AG08395 (cell line): ENCODE measurements at places on chromosomes 7 and 10.
A peak's percentile ranks its signal among the peaks of the same experiment; 100 is the strongest.

- no peak for DNase-seq
Measured at GRCh38 chr7:78441737-78442136, 643.2 kb downstream of the PHTF2 start.

- DNase-seq, result no peak
Measured at GRCh38 chr10:58992830-58993460, 183.5 kb upstream of the PHYHIPL start.

- DNase-seq, result no peak
Measured at GRCh38 chr7:121002-121785, 71.2 kb upstream of the FAM20C start.

DNA sequence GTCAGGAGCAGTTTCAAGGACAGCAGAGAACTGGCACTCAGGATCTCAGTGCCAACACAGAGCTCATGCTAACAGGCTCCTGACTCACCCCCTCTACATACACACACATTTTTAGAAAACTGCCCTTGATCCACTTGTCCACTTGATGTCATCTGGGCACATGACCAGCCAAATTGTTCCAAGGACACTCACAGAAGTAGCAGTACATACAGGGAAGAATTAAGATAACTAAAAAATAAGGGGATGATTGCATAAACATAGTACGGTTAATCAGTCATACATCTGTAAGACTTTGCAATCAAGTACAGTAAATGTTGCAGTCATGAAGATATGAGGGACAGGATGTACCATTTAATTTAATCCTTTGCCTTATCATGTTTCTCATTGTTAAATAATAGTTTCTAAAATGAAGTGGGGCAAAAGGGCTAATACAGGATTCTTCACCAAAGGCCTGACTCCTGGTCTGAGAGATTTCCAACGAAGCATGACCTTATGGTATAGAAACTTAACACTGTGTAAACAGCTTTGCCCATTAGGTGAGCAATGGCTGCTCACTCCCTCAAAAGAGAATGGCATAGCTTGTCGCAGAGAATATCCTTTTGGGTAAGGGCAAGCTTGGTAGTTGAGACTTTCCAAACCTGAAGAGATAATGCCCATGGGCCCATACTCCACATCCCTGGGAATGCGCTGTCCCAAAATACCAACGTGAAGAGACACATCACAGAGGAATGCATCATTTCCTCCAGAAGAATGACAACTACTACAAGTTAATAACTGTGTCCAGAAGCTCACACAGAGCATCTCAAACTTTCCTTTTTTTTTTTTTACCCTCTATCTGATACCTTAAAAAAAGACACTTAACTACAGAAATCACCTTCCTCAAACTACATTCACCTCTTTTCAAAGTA, 94.1 kb downstream of the ARMH3 start:
- DNase-seq, result peak; percentile 45

DNA sequence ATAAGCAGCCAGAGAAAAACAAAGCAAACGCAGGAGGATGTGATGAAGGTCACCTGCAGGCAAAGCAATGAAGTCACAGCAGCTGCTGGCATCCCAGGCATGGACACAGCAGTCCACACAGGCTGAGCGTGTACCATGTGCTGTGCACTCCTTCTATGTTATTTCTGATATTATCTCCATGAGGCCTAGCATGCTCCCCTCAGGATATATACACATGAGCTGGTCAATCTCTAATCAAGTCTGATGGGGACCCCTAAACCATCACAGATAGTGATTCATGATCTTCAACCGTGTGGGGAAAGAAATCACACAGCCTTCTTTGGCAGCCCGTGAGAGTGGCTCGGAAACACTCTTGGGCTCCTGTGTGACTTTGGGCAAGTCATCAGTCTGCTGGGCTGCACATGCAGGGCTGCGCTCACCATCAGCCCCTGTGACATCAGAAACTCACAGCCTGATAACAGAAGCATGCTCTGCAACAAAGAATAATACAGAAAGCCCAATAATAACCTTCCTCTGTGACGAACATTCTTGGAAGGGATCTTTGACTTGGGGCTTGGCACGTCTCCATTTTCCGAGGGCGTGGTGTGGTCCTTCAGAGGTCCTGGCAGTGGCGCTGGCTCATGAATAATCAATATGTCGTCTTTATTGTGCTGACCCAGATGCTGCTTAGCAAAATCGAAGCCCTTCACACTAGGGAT, 83.0 kb upstream of the ATP6V0A4 start:
- DNase-seq, result peak; percentile 63

GRCh38 chr10:44300666-44301649, 83.9 kb downstream of the CXCL12 start:
- peak; percentile 97 for DNase-seq

DNA sequence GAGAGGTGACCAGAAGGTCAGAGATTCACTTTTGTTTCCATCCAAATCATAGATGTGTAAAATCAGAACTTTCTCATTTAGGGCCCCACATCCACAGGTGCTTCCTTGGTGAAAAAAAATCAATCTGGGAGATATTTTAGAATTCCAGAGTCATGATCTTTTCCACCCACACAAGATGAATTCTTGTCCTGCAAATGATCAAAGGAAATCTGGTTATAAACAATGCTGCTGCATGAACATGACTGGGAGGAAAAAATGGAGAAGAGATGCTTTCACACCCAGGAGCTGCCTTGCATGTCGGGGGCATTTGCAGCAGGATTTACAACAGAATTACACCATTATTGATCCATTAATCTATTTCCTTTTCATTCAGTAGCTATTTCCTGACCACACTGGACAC, 106.5 kb upstream of the TMEM72 start:
- DNase-seq, result no peak

- peak; percentile 96 for DNase-seq
Measured at GRCh38 chr7:1458683-1459511, at the start of gene MICALL2. Gene MICALL2 (minus strand): TSS chr7:1459470. CDS start chr7:1459326, 144 bp downstream.

- no peak for DNase-seq
Measured at GRCh38 chr10:132043861-132044695, 21.7 kb upstream of the JAKMIP3 start.

DNA sequence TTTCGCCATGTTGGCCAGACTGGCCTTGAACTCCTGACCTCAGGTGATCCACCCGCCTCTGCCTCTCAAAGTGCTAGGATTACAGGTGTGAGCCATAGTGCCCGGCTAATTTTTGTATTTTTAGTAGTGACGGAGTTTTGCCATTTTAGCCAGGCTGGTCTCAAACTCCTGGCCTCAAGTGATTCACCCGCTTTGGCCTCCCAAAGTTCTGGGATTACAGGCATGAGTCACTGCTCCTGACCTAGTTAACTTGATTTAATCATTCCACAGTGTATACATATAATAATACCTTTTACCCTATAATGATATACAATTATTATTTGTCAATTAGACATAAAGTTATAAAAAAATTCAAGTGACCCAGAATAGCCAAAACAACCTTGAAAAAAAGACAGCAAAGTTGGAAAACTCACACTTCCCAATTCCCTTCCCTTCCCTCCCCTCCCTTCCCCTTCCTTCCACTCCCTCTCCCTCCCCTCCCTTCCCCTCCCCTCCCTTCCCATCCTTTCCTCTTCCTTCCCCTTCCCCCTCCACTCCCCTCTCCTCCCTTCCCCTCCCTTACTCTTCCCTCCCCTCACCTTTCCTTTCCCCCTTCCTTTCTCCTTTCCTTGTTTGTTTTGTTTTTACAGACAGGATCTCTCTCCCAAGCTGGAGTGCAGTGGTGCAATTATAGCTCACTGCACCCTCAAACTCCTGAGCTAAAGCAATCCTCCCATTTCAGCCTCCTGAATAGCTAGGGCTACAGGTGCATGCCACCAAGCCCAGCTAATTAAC, 14.8 kb upstream of the ZMIZ2 start:
- DNase-seq, result no peak

- DNase-seq, result no peak
Measured at GRCh38 chr10:17250736-17251135, 22.7 kb downstream of the VIM start.

DNA sequence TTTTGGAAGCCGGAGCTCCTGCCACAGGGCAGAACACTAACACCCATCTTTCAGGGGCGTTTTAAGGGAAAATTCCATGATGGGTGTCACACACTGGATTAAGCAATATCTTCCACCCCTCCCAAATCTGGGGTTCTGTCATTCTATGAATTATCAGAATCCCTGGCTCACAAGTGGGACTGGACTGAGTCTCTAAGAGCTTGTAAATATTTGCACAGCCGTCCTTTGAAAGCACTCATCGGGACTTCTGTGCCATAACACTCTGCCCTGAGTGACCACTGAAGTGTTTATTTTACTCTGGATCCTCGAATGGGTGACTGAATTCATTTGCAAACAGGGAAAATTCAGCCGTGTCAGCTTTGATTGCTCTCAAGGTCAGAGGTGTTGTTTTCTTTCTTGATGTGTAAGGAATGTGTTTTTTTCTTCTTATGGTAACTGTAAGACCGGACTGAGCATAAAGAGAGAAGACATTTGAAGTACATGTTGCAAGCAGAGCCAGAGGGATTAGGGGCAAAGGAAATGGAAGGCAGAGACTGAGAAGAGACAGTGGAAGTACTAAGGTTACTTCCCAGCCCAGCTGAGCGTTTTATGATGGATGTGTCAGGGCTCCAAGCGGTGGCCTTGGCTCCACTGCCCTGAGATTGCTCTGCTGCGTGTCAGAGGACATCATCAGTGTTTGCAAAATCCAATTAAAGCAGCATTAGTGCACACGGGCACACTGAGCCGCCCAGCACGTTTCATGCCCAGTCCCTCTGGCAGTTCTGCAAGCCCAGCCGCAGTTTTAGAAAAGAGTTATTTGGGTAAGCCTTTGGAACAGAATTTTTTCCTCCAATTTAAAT, 17.7 kb upstream of the GTPBP4 start:
- DNase-seq, result peak; percentile 24

DNA sequence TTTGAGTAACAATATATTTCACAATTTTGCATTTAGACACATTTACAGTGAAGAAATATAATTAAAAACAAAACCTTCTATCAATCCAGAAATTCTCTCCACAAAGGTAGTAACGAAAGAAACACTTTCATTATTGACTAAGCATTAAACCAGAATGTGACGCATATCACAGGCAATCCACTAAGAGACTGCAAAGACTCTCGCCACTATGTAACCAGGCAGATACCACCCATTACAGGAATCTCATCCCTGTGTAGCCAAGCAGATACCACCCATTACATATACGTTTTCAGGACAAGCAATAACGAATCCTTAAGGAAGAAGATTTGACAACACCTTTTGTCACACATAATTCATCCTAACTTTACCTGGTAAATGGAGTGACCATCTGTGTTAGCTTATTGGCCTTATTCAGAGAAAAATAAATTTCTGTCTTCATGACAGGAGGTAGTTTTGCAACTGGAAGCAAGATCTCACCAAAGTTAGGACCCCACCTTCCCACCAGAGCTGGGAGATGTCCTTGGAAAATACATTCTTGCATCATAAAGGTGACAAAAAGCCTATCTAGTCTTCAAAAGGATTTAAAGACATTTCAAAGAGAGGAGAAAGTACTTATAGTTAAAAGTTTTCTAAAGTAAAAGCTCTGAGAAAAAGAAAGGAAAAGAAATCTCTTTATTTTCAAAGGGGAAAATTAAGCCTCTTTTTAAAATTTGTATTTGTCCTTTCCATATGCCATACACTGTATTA, 30.8 kb downstream of the LRRC17 start:
- no peak for DNase-seq

- DNase-seq, result no peak
Measured at GRCh38 chr10:111524134-111524533, 447.3 kb downstream of the ADRA2A start.

DNA sequence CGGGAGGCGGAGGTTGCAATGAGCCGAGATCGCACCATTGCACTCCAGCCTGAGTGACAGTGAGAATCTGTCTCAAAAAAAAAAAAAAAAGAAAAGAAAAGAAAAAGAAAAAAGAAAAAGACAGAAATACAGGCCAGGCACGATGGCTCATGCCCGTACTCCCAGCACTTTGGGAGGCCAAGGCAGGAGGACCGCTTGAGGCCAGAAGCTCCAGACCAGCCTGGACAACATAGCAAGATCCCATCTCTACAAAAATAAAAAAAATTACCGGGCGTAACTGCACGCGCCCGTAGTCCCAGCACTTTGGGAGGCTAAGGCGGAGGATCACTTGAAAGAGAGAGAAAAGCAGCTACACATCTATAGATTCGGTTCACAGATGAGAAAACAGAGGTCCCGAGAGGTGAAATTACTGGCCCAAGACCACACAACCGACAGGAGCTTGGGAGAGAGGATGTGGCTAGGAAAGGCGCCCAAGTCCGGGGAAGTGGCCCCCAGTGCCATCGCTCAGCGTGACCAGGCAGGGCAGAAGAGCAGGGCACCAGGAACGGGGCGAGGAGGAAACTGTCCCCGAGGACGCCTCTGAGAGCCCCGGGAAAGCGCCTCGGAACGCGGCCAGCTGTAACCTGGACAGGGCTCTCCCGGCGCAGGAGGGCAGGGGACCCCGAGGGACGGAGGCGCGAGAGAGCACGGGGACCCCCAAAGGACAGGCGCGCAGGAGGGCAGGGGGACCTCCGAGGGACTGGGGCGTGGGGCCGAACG, 612 bp downstream of the SNX8 start:
- DNase-seq, result peak; percentile 45

DNA sequence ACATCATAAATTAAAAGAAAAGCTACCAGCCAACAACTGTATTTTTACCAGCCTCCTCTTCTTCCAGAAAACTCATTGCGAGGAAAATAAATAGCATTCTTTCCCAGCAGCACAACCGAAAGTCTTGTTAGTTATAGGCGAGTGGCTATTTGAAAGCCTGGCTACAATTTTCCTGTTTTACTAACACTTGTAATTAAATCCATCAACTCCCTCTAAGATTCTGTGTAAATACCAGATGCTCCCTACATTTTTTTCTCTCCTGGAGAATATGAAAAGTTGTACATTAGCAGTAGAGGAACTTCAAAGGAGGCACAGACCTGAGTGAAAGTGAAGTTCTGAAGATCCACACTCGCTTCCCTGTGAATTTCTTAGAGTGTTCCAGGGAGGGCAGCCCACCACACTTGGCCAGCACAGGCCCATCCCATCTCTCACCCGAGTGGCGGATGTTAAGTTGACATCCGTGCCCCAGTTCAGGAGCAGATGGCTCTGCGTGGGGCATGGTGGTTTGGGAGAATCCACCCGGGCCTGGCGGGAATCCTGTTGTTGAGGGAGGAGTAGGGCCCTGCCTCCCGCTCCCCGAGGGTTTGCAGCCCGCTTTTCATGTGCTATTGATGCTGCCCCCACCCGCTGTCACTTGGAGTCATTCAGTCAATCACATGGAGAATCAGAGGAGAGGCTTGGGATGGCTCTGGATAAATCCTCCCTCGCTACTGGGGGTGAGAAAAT, 451.0 kb upstream of the GALNT17 start:
- peak; percentile 15 for DNase-seq

GRCh38 chr7:2641406-2642393, 9.9 kb downstream of the TTYH3 start:
- DNase-seq, result peak; percentile 94

- no peak for DNase-seq
Measured at GRCh38 chr7:48183965-48184364, 12.7 kb downstream of the ABCA13 start.

- no peak for DNase-seq
Measured at GRCh38 chr10:129771991-129772431, 192.1 kb downstream of the EBF3 start.

DNA sequence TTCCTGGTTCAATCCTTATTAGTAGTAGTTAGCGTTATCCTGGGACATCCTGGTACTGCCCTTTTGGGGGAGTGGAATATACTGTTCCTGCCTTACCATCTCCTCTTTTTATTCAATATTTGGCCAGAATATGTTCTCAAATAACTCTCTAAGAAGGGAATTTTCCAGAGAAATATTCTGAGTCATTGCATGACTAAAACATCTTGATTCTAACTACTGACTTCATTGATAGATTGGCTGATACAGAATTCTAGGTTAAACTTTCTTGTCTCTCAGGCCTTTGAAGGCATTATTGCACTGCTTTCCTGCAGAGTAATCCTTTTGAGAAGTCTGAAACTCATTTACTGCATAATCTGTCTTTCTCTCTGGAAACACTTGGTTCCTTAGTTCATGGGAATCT, 275.5 kb upstream of the DGKB start:
- DNase-seq, result no peak

GRCh38 chr10:83960125-83960524, 179.2 kb upstream of the GHITM start:
- DNase-seq, result no peak
